ENCODE measurements at places on chromosomes 13 and 19.

GRCh38 chr19:35363711-35364425 is 5.6 kb downstream of the FFAR3 start:
- no peak for DNase-seq

DNA sequence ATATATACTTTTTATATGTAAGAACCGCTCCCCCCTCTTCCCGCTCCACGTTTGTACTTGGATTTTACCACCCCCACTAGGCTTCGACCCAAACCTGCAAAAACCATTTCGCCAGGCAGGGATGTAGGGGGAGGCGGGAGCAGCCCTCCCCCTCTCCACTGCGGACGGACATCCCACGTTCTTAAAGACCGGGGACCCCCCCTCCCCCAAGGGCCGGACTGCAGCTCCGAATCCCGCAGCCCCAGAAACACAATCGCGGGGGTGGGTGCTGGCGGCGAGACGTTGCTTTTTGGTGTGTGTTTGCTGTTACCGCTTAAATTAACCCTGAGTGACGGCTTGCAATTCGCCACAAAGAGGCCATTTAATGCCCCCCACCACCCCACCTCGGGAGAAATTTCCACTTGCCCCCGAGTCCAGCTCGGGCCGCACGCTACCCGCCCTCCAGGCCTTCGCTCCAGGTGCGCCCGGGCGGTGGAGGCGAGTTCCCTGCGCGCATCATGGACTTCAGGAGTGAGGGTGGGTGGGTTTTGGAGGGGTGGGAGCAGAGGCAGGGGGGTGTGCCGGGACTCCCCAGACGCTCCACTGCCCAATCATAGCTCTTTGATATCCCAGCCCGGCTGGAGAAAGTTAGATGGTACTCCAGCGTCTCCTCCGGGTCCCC is 15.8 kb downstream of the NFIX start:
- no peak for DNase-seq

GRCh38 chr19:6724631-6725492 is 4.4 kb upstream of the C3 start:
- DNase-seq = no peak

GRCh38 chr19:19655051-19655594 is 8.4 kb downstream of the ATP13A1 start:
- DNase-seq = no peak

GRCh38 chr13:49754146-49754545 is 38.3 kb downstream of the KPNA3 start:
- DNase-seq = no peak

- DNase-seq = no peak
Observed at GRCh38 chr13:27988520-27988919, at the start of gene URAD. Gene URAD, minus strand, starts transcription at chr13:27988693. Its CDS starts 56 bp downstream, at chr13:27988637.

DNA sequence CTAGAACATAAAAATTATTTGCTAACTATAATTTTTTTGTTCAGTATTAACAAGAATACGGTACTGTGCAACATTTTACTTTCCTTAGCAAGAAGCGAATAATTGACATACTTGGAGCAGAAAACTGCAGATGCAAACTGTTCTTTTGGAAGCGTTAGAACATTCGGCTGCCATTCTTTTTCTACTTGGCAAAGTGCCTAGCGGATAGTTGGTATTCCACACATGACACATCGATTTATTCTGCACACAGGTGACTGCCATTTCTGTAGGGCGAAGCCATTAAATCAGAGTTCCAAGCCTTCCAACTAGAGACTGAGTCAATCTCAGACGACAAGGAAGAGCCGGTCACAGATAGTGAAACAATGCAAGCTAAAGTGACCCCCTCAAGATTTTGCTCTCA is 117.4 kb downstream of the TRPC4 start:
- DNase-seq = no peak

GRCh38 chr19:13398182-13398581 is 108.1 kb downstream of the CACNA1A start:
- no peak for DNase-seq

DNA sequence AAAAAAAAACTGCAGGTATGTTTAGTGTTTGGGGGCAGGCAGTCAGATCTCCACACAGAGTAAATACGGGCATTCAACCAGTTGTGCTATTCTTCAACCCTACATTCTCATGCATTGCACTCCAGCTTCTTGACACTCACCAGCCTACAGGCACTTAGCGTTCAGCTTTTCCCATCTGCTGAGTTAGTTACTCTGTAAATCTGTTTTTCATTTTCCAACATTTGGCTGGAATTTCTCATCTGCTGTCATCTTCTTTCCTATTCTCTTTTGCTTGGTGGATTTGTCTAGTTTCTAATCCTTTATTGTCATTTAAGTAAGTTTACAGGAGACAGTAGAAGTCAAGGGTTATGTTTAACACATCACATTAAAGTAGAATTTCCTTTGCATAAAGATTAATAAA is 1318.9 kb downstream of the OLFM4 start:
- DNase-seq = no peak

DNA sequence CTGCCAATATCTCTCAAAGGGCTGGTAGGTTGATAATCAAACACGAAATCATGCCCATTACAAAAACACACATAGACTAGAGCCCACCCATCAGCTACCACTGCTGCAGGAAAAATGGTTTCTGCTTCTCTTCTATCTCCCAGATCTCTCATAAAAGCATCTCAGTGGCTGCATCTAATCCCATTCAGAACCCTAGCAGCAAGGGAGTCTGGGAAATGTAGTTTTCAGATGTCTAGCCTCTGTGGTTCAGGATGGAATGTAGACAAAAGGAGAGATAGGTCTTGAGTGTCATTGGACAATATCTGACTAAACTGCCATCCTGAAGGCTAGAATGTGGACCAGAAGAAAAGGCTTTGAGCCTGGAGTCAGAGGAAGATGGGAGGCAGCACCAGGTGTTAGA is 32.1 kb downstream of the RDH8 start:
- no peak for DNase-seq

GRCh38 chr13:90696656-90697055 is 650.8 kb upstream of the MIR17HG start:
- DNase-seq = peak; percentile 51

- DNase-seq = no peak
Observed at GRCh38 chr13:65826657-65827056, 1403.5 kb downstream of the PCDH9 start.

- DNase-seq = no peak
Observed at GRCh38 chr19:39778763-39779162, at the start of gene LEUTX. Gene LEUTX, plus strand, starts transcription at chr19:39778854. Its CDS starts 67 bp downstream, at chr19:39778921.

- no peak for DNase-seq
Observed at GRCh38 chr19:58095328-58095727, 2.7 kb downstream of the ZSCAN18 start.

DNA sequence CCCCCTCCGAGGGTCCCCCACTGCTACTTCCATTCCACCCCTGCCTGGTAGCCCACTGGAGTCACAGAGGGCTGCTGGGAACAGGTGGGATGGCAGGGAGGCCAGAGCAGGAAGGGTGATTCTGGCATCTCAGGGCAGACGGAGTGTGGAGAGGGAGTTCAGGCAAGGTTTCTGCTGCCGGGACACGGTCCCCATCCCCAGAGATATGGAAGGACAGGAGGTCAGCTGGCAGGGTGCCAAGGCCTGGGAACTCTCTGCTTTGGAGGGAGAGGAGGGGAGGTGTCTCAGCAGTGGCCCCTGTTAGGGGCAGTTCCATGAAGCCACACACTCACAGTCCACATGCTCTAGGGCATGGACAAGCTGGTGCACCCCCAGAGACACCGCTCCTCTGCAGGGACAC is 68.1 kb downstream of the CHST8 start:
- DNase-seq = no peak

DNA sequence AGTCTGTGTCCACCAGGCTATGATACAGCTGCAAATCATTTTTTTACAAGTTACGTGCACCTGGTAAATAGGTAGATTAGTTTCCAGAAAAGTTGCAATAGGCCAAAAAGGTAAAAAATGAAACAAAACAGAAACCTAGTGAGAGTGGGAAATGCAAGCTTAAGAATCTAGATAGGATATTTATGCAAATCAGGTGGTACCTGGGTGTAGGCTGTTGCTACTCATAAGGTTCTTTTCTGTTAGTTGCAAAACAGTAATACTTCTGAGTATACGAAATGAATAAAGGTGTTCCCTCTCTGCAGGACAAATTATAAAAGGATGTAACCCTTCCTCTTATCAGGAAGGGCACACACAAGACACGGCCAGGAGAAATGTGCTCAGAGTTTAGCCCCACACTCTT is 97.9 kb downstream of the UGGT2 start:
- DNase-seq = no peak

DNA sequence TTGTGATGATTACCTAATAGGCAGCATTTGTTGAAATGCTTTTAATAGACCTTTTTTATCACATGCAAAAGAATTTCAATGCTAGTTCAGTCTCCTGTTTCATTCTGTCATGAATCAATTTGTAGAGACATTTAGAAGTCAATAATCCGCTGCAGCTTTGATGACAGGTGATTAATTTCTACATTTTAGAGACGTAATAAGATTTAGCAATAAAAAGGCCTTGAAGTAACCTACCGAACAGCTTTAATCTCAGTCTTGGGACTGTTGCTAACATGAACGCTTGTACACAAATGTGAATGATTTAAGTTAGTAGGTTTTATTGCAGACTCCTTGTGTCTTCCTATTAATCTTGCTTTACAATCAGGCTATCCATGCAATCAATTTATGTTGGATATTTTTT is 186.5 kb downstream of the MZT1 start:
- no peak for DNase-seq

DNA sequence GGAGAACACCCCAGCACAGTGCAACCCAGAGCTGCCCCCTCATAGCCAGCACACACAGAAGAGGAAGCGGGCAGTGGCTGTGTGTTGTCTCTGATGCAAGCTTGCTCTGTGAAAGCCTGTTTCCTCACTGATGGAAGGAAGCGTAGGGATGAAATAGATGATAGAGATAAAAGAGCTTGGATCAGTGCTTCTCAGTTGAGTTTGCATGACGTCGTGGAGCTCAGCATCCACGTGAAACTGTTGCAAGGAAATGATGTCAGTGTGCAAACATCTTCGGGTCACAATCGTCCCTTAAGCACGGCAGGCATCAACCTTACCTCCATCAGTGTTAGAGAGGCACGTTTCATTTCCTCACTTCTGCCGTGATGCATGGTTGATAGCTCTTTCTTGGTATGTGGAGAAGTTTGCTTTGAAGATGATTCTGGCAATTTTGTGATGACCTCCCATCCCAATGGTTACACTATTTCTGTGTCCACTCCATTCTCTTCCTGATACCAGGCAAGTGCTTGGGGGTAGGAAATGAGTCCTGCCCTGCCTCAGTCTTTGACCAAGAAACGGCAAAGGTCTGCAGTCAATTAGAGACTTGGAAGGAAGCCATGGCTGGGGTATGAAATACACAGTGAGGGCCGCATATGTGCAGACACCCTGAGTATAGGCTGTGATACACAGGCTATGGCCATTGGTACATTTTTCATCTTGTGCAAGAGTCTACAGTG is 183.0 kb downstream of the ZNF536 start:
- no peak for DNase-seq

GRCh38 chr13:97353927-97354675 is 79.9 kb upstream of the RAP2A start:
- peak; percentile 40 for DNase-seq

All from astrocyte of the spinal cord (primary cell).